ENCODE measurements at places on chromosomes 7 and 10.

DNA sequence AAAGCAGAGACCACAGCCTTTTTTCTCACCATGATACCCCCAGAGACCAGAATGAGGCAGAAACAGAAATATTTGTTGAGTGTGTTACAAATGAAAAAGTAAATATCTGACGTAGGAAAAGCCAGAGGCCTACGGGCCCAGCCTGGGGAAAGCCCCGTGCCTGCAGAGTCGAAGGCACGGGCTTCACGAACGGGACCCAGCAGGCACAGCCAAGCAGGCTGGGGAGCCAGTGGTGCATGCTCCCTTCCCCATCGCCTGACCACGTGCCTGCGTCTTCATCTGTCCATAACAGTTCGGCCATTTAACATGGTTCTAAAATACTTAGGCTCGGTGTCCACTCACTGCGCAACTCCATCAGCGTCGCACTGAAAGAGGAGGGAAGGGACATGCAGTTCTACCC is 50.8 kb downstream of the SLIT1 start:
- DNase-seq: no peak

DNA sequence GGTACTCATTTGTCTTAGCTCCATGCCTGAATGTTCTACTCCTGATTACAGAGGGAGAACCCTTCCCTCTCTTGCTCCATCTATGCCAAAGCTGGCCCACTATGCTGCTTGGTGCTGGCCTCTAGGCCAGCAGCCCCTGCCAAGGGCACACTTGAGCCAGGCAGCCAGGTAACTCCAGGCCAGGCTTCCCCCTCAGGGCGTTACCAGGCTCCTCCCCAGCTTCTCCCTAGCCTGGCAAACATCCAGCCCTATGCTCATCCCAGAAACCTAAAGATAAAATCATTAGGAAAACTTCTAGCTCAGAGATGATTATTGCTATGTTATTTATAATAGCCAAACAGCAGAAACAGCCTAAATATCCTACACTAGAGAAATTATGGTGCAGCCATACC is 103.7 kb downstream of the KCNMA1 start:
- DNase-seq: no peak

DNA sequence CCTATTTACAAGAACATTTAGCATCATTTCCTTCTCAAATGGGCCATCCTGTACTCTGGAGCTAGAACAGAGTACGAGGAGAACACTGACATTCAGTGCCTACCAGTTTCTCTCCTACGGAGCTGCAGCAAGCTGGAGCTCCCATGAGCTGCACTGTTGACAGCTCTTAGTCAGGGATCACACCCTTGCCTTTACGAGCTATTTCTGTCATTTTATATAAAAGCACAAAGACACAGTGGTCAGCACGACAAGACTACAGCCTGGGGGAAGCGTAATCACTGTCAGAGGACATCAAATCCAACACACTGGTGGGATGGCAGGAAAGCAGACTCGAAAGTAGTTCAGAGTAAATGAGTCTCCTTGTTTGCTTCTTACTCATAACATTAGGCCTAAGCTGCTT is 2.7 kb downstream of the CDCA7L start:
- no peak for DNase-seq

GRCh38 chr10:31758495-31758894 is 170.1 kb downstream of the ARHGAP12 start:
- DNase-seq: no peak

- peak; percentile 9 for DNase-seq
Observed at GRCh38 chr7:118080947-118081346, 103.0 kb upstream of the LSM8 start.

DNA sequence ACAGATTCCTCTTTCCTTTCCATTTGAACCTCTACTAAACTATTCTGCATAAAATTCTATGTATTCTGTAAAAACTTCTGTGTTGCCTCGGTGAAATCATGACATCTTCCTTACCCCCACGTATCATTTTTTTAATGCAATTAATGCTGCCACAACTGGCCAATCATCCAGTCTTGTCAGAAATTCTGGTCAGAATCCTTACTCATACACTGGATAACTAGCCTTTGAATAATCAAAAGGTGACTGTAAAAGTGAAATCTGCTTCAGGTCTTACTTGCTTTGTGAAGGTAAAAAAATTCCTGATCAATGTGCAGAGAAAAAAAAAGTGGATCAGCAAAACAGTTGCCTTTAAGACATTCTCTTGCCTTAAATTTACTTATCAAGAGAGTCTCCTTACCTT is 89.1 kb upstream of the LRRTM3 start:
- DNase-seq: no peak

GRCh38 chr7:40455485-40455884 is 320.7 kb downstream of the SUGCT start:
- DNase-seq: no peak

DNA sequence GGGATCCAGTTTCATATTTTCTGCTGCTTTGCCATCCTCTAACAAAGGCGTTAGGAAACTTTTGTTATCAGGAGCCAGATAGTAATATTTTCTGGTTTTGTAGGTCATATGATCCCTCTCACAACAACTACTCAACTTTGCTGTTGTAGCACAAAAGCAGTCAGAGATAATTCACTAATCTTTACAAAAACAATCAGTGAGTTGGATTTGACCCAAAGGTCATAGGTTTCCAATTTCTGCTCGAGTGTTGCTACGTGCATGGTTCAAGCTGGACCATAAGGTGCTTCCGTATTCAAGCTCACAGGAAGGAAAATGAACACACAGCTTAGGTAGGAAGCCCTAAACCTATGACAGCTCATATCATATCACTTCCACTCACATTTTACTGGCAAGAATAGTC is 92.4 kb upstream of the SFMBT2 start:
- no peak for DNase-seq

DNA sequence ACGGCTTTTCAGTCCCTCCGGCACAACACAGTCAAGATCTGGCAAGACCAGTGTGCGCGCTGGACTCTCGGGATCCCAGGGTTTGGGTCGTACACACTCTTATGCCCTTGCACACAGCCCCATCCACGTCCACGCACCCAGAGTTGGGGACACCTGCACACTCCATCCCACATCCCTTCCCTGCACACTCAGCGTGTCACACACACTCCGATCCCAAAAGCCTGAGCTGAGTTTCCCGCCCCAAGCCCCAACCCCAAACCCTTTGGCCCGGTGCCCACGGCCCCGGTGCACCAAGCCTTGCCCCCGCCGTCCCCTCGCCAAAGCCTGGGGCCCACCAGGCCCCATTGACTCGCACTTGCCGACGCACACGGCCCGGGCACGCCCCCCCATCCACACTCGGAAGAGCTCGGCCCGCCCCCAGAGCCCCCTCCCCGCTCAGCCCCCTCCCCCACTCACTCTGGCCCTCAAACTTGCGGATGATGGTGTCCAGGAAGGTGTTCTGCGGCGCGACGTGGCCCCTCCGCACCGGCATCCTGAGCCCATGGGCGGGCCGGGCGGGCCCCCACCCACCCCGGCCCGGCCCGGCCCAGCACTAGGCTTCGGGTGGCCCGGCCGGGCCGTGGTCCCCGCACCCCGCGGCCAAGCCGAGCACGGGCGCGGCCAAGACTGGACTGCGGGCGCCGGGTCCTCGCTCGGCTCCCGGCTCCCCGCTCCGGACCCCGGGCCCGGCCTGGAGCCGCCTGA is 567 bp downstream of the KCNH2 start:
- no peak for DNase-seq

- DNase-seq: no peak
Observed at GRCh38 chr7:144842377-144842851, 6.6 kb upstream of the TPK1 start.

DNA sequence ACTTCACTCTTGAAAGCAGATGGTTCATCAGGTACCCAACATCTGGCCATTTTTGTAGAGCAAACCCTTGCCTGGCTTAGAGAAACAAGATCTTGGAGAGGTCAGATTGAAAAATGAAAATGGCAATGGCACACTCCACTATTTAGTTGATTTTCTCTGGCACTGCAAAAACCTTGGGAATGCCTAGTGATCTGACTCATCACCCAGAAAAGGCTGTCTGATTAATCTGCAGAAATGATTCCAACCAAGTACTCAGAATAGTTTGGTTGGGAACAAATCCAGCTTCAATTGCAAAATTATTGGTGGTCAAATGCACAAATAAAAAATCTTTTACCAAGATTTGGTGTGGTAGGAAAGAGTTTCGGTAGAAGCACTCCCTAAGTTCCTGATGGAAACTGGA is 351.2 kb downstream of the PHTF2 start:
- no peak for DNase-seq

DNA sequence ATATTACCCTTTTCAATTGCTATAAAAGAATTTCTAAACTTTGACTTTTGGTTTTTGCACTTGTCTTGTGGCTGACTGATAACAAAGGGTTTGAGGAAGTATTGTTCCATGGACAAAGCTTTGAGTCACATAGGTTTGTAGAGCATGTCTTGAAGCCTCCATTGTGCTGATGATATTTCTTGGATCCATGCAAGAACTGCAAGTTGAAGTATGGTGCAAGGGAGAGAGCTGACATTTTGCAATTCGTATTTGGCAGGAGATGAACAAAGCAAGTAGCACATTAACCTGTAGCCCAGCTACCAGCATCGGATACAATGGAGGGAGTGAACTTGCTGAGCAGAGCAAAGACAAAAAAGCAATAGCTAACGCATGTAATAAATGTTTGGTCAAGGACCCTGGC is 23.4 kb downstream of the MGAM2 start:
- no peak for DNase-seq

GRCh38 chr10:86937502-86938154 is 19.8 kb downstream of the MMRN2 start:
- no peak for DNase-seq

DNA sequence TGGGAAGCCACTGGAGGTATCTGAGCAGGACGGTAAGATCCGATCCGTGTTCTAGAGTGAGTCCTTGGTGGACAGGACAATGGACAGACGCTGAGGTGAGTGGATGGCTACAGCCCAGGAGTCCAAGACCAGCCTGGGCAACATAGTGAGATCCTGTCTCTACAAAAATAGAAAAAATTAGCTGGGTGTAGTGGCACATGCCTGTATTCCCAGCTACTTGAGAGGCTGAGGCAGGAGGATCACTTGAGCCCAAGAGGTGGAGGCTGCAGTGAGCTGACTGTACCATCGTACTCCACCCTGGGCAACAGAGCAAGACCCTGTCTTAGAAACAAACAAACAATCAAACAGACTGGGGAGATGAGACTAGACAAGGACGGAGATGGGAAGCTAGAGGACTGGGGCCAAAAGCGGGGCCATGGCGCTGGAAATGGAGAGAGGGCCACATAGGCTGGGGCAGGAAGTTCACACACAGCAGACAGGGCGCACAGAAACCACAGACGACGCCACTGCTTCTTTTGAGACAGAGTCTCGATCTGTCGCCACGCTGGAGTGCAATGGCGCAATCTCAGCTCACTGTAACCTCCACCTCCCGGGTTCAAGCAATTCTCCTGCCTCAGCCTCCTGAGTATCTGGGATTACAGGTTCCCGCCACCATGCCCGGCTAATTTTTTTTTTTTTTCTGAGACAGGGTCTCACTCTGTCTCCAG is 24.7 kb downstream of the DAGLB start:
- no peak for DNase-seq

- DNase-seq: no peak
Observed at GRCh38 chr7:68411742-68412141, 1186.5 kb upstream of the AUTS2 start.

DNA sequence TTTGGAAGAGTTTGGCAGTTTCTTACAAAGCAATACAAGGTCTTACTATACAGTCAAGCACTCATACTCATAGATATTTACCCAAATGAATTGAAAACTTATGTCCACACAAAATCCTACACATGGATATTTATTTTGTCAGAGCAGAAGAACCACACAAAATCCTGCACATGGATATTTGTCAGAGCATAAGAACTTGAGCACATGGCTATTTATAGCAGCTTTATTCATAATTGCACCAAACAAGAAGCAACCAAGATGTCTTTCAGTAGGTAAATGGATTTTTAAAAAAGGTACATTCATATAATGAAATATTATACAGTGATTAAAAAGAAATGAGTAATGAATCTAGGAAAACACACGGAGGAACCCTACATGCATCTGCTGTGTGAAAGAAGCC is 115.4 kb downstream of the BTAF1 start:
- no peak for DNase-seq

DNA sequence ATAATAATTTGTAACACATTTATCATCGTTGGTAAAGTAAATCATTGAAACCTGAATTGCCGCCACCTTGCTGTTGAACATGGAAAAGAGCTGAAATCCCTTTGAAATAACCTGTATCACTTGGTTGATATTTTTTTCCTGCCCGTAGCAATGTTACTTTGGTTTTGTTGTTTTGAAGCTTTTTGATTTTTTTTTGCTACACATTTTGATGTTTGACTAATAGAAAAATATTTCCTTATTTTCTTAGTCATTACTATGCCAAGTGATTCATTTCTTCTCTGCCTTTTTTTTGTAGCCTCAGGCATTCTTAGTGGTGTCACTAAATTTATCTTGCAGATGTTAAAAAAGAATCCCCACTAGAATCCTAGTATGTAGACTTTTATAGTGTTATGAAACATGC is 235.1 kb upstream of the MEOX2 start:
- DNase-seq: peak; percentile 55

DNA sequence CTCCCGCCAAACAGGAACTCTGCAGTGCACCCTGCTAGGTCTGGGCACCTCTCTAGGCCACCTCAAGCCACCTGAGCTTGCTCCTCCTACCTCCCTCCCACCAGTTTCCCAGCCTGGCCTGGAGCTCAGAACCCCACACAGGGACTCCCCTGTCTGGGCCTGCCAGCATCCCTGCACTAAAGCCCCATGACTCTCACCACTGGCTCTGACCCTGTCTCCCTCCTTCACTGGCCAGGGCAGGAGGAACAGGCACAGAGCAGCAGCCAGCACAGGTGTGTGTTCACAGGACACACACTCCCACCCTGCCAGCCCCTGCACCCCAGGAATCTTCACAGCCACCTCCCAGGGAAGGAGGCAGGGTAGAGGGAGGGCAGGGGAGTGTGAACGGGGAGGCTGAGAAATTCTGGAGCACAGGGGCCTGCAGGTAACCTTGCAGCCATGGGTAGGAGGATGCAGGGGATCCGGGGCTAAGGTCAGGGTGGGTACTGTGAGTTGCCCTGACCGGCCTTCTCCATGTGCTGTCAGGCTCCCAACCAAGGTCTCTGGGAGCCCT is 13.9 kb upstream of the ANTXRL start:
- DNase-seq: no peak

DNA sequence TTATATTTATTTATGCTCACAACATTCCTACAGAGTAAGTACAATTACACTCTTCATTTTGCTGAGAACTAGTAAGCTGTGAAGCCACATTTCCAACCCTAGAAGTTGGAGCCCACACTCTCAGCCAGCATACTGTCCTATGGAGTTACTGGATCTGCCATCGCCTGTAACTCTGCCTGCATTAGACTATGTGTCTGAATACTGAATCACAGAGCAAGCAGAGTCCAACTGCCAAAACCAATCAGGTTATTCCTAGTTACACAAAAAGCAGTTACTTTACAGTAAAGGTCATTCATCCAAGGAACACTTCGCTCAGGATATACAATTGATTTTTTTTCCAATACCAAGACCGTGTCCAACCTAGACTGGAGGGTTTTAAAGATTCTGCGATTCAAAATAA is 21.5 kb downstream of the CTAGE6 start:
- DNase-seq: no peak

GRCh38 chr10:37855636-37856035 is 1.8 kb downstream of the ZNF248 start:
- DNase-seq: no peak

All from kidney capillary endothelial cell (primary cell).